Ovary (tissue), 10 donors: ENCODE measurements at places on chromosomes 16 and 17. TPM values are rescaled to one million over a fixed set of nuclear protein-coding genes. Genes with fewer than 3 reads are reported as not detected.

DNA sequence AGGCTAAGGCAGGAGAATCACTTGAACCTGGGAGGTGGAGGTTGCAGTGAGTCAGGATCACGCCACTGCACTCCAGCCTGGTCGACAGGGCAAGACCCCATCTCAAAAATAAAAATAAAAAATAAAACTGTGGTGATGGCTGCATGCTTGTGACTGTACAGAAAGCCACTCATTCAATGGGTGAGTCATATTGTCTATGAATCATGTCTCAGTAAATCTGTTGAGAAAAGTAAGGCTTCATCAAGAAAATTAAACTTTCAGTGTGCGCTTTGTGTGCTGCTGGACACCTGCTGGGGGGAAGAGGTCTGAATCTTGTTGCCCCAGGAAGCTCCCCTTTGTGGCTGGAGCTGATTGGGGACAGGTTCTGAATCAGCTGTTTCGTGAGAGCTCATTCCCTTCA is 11.3 kb downstream of the NUBP1 start:
- no peak for DNase-seq

GRCh38 chr17:16516594-16517051 is 24.6 kb upstream of the LRRC75A start:
- DNase-seq = peak; percentile 26

NPW gene
- polyA plus RNA-seq = 0.17 TPM

DNA sequence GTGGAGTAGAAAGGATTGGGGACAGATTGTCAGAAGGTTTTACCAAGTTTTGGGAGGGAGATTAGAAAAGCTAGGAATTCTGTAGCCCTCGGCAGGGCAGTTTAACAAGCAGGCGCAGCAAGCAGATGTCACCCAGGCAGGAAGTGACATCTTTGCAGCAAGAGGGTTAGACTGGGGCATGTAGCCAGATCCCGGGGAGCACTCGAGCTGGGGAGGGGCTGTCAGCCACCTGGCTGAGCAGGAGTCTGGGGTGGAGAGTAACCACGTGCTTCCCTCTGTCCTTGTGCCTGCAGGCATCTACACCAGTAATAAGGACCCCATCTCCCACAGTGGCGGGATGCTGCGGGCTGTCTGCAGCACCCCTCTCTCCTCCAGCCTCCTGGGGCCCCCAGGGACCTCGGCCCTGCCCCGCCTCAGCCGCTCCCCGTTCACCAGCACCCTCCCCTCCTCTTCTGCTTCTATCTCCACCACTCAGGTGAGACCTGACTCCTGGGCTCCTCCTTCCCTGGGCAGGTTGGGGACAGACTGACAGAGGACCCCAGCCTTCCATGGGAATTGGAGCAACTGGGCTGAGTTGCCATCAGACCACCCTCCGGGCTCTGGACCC is 12.2 kb downstream of the MLLT6 start:
- no peak for DNase-seq

GRCh38 chr17:33023790-33024189 is 32.1 kb downstream of the SPACA3 start:
- DNase-seq = no peak

DPEP2 gene
- polyA plus RNA-seq = 3.1 TPM

DNA sequence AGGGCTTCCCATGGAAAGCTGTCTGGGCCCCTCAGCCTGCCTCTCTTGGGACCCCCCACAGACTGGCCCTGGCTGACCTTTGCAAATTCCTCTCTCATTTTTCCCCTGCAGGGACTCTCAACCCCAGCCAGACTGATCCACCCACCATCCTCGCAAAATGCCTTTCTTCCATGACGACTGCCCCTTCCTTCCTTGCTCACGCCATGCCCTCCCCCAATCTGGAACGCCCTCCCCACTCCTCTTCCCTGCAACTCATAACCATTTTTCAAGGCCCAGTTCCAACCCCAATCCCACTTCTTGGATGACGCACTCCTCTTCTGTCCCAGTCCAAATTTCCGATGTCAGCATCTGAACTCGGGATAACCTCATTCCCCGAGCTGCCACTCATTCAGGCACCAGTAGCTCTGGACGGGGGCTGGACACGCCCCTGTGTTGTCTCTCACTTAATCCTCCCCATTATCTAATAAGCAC is 1.3 kb upstream of the DNAI2 start:
- no peak for DNase-seq

TP53TG3C gene
- 0.23 TPM for polyA plus RNA-seq

DNA sequence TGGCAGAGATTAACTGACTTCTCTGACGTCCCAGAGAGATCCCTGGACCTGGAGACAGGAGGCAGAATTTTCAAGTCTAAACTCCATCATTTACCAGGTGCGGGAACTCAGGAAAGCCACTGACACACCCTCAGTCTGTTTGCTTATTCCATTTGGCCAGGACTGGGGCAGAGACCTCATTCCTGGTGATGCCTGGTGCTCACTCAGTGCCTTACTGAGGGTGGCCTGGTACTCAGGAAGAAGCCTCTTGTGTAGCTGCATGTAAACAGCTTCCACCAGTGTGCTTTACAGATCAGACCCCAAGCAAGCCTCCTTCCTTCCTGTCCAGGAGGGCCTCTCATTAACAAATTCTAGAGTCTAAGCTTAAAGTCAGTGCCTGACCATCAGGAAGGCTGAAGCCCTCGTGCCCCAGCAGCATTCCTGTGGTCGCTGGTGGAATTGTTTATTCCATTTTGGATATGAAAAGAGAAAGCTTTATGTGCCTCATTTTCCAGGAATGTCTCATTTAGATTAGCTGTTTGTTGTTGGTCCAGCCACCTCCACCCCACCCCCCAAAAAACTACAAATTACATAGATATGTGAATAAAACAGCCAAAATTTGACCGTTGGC is 236.1 kb upstream of the CDH5 start:
- no peak for DNase-seq

DNA sequence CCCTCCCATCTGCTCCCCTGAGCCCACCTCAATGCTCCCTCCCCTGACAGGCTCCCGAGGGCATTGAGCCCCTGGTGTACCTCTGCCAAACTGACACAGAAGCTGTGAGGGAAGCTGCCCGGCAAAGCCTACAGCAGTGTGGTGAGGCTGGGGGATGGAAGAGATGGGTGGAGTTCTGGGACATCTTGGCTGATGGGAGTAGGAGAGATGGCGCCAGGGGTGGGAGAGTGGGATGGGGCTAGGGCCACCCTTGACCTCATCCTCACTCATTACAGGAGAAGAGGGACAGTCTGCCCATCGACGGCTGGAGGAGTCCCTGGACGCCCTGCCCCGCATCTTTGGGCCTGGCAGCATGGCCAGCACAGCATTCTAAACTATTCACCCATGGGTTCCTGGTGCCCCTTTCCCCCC is 16.2 kb upstream of the CTCF start:
- DNase-seq = no peak

- no peak for DNase-seq
Observed at GRCh38 chr16:82067804-82068325, 32.8 kb downstream of the HSD17B2 start.

- no peak for DNase-seq
Observed at GRCh38 chr16:23608194-23608593, 12.1 kb upstream of the NDUFAB1 start.

DNA sequence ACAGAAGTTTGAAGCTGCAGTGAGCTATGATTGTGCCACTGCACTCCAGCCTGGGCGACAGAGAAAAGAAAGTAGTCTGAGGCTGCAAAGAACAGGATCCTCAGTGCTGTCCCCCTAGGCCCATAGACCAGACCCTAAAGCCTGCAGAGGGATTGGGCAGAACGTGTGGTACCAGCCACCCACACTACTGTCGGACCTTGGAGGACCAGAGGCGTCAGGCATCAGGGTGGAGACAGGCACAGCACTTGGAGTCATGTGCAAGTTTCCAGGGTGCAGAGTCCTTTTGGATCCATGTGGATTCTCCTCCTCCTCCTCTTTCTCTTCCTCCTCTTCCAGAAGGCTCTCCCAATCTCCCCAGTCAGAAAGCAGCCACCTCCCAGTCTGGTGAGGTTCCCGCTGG is 2.2 kb downstream of the SDR42E2 start:
- DNase-seq = no peak

SLC4A1 gene
- not detected for polyA plus RNA-seq

DNA sequence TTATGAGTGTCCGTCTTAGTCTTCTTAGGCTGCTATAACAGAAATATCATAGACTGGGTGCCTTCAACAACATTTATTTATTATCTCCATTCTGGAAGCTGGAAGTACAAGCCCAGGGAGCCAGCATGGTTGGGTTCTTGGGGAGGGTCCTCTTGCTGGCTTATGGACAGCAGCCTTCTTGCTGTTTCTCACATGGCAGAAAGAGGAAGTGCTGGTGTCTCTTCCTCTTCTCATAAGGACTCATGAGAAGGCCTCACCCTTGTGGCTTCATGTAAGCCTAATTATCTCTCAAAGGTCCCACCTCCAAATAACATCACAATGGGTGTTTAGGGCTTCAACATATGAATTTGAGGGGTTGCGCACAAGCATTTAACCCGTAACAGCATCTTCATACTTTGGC is 207.0 kb upstream of the COX10 start:
- DNase-seq = no peak

PIK3R5 gene
- polyA plus RNA-seq = 3.8 TPM

GRCh38 chr17:10036511-10037061 is 131.5 kb upstream of the RCVRN start:
- DNase-seq = peak; percentile 67

GRCh38 chr17:74361230-74362068 is at the start of gene BTBD17:
TSS of gene BTBD17 (minus strand) at chr17:74361868. CDS start at chr17:74361819, 49 bp downstream.
- DNase-seq = peak; percentile 41

KRTAP4-4 gene
- not detected for polyA plus RNA-seq

MGRN1 gene
- polyA plus RNA-seq = 27.9 TPM

ABCC6 gene
- 0.48 TPM for polyA plus RNA-seq

DNA sequence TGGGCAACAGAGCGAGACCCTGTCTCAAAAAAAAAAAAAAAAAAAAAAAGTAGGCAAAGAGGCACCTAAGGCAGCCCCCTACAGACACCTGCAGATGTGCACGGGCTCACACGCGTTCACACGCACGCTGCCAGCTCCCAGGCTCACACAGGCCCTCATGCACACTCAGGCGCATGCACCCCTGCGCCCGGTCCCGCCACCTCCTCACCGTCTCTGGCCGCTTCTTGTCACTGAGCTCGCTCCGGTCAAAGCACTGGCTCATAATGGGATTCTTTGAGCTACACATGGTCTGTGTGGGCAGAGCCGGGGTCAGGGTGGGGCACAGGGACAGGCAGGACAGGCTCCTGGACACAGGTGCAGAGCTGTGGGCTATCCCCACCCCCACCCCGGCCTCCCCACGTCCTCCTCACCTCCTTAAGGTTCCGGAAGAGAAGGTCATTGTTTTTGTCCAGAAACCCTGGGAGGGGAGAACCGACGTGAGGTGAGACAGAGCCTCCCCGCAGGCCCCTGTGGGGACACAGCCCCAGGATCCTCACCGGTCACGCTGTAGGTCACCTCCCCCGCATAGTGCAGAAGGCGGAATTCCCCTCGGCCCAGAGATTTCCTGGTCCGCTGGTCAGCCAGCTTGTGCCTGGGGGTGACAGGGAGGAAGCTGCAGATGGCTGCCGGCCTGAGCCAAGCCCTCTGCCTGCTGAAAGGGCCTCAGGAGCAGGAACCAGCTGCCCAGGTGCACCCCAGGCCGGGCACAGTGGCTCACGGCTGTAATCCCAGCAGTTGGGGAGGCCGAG is 17.9 kb downstream of the MYO1C start:
- no peak for DNase-seq

DNA sequence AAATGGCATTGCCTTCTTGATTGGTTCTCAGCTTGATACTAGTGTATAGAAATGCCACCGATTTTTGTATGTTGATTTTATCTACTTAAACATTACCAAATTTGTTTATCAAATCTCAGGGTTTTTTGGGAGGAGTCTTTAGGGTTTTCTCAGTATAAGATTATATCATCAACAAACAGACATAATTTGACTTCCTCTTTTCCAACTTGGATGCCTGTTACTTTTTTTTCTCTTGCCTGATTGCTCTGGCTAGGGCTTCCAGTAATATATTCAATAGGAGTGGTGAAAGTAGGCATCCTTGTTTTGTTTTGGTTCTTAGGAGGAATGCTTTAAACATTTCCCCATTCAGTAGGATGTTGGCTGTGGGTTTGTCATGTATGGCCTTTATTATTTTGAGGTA is 29.1 kb downstream of the EFCAB13 start:
- no peak for DNase-seq

ZNF469 gene
- 3.0 TPM for polyA plus RNA-seq

- peak; percentile 43 for DNase-seq
Observed at GRCh38 chr16:71927383-71927782, 32.1 kb downstream of the IST1 start.

DNA sequence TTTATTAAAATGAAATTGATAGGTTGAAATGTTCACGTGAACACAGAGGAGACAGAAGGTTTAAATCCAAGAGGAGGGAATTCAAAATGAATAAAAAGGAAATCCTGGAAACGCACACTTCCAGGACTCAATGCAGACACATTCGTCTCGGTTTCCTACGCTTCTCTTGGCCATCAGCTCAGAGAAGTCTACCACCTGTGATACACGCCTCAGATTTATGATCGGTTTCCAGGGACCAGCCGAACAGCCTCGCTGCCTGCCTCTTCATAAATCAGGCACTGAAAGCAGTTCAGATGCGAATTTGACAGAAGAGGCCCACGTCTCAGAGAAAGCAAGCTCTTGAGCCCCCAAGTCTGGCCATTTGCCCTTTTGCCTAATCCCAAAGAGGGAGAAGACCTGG is 125.5 kb upstream of the IRX3 start:
- no peak for DNase-seq

- no peak for DNase-seq
Observed at GRCh38 chr17:50699410-50699809, 8.3 kb downstream of the ANKRD40 start.

DNA sequence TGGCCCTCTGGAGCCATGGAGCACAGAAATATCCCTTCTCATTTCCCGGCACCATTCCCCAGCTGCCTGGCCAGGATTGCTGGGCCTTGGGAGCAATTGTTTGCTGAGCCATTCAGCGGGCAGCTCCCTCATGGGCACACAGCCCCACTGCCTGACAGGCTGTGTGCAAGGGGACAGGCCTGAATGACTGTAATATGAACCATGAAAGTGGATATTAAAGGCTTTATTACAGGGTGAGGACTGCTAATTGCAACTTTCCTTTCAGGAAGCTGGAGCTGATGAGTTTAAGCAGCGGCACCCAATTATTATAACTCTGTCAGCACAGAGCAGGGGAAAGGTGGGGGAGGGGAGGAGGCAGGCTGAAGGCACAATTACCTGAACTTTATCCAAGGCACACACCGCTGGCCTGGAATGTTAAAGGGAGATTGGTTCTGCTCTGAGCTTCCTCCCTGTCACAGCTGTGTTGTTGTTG is 159.8 kb upstream of the SDK2 start:
- DNase-seq = no peak
